NCI-H2107 (cell line): ENCODE measurements at places on chromosomes 1 and 21.

GRCh38 chr21:39388811-39389155 lies 39.9 kb upstream of the HMGN1 start:
- DNase-seq: no peak

DNA sequence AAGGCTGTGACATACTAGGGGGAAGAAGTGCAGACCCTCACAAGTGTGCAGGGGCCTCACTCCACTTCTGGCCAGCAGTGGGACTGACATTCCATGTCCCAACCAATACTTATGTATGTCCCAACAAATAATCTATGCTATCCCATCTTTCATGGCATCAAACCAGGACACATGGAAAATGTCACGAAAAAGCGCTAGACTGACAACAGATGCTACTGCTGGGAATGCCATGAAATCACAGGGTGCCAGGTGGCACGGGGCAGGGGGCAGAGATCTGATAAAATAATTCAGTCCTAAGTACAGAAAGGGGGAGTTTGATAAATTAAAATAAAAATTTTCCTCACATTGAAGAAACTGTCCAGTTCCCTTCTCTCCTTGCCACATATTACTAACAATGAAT lies 27.6 kb upstream of the BCAS2 start:
- no peak for DNase-seq

DNA sequence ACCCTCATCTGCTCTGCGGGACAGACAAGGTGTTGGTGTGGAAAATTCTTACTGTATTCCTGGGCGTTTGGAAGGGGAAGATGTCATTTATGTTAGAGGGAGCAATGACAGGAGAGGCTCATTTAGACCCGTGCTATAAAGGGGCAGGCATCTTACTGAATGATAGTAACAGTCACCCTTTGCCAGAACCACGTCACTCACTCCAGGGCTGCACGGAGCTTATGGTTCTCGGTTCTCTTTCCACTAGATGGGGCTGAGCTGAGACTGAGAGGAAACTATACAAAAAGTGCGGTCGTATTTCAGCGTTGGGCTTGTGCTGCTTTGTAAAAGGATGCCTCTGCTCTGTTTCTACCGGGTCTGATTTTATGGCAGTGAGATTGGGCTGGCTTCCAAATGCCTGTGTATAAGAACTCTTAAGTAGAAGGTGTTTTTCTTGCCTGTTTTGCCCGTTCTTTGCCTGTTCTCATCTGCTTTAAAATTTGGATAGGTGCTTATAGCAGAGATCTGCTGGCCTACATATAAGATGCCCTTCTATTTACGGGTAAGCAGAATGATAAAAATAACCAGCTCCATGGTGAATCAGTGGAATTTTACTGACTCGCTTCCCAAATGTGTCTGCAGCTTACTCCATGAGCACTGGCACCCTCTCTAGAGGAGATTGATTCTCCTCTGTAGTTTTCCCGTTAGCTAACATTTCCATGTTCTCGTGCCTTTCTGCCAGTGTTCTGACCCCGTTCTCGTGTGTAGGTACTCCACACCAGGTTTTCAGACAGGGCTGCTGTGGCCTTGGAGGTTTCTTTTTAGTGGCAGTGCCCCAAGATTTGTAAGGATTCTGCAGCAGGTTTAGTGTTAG lies 55.9 kb downstream of the MRPS6 start:
- peak; percentile 89 for DNase-seq

DNA sequence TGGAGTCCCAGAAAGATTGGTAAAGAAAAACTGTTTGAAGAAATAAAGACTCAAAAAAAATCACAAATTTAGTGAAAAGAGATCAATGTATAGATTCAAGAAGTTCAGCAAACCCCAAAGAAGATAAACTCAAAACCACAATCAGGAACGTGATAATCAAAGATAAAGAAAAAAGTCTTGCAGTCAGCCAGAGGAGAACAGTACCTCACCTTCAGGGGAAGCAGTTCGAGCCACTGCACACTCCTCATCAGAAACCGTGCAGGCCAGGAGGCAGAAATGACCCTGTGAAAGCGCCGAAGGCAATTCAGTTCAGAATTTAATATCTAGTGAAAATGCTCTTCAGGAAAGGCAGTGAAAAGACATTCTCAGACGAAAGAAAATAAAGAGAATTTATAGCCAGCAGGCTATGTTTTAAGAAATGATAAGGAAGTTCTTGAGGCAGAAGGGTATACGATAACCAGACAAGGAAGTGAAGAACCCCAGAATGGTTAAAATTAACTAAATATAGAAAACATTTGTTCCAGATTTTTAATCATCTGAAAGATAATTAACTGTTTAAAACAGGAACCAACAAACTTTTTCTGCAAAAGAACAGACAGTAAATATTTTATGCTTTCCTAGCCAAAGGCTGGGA lies 13.5 kb upstream of the SUMO3 start:
- DNase-seq: no peak

GRCh38 chr1:183864611-183865010 lies 59.7 kb downstream of the RGL1 start:
- no peak for DNase-seq

GRCh38 chr21:31370893-31371544 lies 27.0 kb upstream of the TIAM1 start:
- DNase-seq: no peak

DNA sequence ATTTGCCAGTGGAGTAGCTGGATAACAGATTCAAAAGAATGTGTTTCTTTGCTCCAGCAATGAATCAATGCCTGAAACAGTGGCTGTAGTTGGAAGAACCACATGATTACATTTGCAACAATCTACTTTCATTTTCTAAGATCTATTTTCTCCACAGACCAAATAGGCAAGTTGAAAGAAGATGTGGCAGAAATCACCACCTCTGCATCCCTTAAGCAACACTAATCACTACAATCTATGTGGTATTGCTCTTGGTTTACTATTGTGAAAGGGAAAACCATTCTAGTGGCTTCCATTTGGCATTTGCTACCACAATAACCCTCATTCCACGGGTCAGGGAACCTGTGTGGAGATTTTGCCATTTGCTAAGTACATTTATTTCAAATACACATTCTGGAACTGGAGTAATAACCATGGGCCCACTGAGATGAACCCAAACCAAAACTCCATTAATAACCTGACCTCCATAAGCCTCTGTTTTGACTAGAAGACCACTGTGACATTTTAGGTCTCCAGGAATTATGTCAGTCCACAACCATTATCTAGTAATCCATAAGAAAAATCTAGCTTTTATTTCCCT lies 66.3 kb downstream of the C1orf185 start:
- DNase-seq: no peak

- no peak for DNase-seq
Measured at GRCh38 chr1:165841582-165842017, 14.2 kb downstream of the UCK2 start.

DNA sequence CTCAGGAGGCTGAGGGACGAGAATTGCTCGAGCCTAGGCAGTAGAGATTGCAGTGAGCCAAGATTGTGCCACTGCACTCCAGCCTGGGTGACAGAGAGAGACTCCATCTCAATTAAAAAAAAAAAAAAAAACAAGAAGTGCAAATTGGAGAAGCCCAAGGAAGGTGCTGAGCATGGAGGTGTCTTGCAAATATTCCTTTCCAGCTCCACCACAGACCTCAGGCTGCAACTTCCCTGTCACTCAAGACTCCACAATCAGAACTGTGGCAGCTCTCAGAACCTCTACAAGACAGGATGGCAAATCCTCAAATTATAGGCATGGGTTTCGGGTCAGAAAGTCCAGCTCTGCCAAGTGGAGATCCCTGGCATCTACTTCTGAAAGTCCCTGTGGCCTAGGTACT lies 104.4 kb upstream of the TIAM1 start:
- no peak for DNase-seq

- DNase-seq: no peak
Measured at GRCh38 chr1:231059566-231060193, 19.6 kb upstream of the FAM89A start.

- DNase-seq: no peak
Measured at GRCh38 chr21:32046191-32046590, 173.4 kb downstream of the HUNK start.

- no peak for DNase-seq
Measured at GRCh38 chr1:40309374-40310128, 7.5 kb downstream of the COL9A2 start.

- DNase-seq: no peak
Measured at GRCh38 chr1:95168761-95169351, 51.7 kb downstream of the TLCD4 start.

GRCh38 chr21:44875316-44875700 lies 1.8 kb upstream of the PTTG1IP start:
- no peak for DNase-seq

DNA sequence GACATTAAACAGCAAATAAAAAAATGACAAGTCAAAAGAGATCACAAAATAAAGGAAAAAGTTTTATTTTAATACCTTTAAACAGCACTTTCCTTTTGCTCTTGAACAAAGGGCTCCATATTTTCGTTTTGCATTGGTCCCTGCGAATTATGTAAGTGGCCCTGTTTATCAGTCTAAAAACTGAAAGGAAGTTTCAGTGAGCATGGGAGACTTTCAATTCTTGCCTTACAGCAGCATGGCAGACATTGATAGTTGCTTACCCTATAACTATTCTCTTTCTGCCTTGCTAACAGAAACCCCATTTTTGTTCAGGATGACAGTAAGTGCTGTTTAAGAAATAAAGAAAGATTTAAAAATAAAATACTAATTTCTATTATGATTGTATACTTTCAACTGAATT lies 5.2 kb upstream of the SH3GLB1 start:
- no peak for DNase-seq

- DNase-seq: no peak
Measured at GRCh38 chr1:182765391-182765790, 24.2 kb upstream of the NPL start.

GRCh38 chr1:200039849-200040474 lies 12.5 kb downstream of the NR5A2 start:
- no peak for DNase-seq

- DNase-seq: no peak
Measured at GRCh38 chr1:203754455-203754864, 10.5 kb upstream of the LAX1 start.

GRCh38 chr1:222821239-222821638 lies 6.4 kb downstream of the DISP1 start:
- no peak for DNase-seq

DNA sequence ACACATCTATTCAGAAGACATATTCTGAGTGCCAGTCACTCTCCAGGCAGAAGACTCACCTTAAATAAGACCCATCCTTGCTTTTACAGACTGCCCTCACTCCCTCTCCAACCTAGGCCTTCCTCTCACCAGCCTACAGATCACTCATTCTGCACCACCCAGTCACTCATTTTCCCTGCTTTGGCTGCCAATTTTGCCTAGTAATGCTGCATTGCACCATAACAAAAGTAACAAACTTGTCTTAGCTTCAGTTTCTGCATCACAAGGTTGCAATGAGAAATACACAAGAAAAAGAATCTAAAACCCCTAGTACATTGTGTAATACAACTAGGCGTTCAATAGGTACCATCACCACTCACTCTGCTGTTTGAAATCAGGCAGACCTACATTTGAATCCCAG lies 292.4 kb downstream of the PLPP3 start:
- no peak for DNase-seq

DNA sequence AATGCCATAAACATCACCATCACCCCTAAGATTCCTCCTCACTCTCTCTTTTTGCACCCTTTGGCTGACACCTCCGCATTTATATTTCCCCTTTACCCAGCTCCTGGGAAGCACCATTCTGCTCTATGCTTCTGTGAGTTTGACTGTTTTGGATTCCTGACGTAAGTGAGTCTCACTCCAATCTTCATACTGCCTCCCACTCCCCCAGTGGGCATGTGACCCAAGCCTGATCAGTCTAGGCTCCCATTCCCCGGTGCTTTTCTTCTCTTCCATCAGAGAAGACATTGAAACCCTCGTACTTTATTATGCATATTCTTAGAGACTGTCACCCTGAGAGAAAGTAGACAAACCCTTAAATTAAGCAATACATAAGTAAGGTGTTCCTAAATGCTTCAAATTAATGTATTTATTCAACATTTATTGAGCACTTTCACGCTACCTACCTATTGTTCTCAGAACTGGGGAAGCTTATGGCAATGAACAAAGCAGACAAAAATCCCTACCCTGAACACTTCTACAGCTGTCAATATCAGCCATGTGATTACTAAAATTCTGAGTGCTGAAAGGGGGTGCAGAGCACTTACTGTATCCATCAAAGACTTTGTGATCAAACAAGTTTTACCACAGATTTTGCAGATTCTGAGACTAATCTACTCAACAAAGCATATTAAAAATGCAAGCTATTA lies 43.4 kb upstream of the DIPK1A start:
- DNase-seq: no peak

DNA sequence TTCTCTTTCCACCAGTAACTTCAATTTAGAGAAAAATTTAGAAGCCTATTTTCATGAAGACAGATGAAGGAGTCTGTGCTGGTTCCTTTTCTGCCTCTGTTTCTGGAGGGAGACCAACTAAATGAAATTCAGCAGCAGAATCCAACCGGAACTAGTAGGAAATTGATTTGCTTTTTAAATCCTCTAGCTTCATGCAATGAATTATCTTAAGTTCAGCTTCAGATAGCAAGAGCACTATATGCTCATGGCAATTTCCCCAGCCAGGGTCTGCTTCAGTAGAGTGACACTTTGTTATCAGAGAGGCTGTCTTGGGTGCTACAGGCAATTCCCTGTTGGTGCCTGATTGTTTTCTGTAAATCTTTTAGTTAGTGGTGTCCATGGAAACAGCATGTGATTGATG lies 189.7 kb downstream of the SLC35F3 start:
- no peak for DNase-seq

DNA sequence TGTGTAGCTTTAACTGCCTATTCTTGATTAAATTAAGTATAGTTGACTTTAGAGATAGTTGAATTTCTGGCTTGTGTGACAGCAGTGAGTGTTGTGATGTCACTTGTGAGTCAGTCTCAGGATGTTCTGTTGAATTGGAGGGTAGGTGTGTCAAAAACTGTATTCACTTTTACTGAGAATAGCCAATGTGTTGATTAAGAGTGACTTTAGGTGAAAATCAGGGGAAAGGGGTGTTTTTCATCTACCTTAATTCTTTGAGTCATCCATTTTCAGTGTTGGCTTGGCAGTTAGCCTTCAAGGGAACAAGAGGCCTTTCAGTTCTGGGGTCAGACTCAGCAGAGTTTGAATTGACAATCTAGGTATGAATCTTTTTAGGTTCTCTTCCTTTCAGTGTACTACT lies 75.9 kb downstream of the CDC14A start:
- no peak for DNase-seq

- DNase-seq: no peak
Measured at GRCh38 chr1:4273747-4274146, 373.7 kb upstream of the C1orf174 start.

DNA sequence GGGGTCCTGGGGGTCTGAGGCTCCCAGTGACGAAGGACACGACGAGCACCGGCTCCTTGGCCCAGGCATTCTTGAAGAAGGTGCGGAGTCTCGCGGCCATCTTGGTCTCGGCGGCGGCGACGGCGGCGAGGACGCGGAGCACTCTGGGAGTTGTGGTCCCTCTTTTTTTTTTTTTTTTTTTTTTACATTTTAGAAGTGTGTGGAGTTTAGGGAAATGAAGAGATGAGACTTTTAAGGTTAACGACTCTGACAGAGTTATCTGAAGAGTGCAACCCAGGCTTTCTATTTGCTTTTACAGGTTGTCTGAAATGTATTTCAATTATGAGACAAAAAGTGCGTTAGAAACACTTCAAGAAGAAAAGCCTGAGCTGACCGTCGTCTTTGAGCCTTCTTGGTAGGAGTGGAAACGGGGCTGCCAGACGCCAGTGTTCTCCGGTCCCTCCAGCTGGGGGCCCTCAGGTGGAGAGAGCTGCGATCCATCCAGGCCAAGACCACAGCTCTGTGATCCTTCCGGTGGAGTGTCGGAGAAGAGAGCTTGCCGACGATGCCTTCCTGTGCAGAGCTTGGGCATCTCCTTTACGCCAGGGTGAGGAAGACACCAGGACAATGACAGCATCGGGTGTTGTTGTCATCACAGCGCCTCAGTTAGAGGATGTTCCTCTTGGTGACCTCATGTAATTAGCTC lies 9.7 kb downstream of the OR2B11 start:
- DNase-seq: no peak
